ENCODE measurements at places on chromosomes 11 and 22.

DNA sequence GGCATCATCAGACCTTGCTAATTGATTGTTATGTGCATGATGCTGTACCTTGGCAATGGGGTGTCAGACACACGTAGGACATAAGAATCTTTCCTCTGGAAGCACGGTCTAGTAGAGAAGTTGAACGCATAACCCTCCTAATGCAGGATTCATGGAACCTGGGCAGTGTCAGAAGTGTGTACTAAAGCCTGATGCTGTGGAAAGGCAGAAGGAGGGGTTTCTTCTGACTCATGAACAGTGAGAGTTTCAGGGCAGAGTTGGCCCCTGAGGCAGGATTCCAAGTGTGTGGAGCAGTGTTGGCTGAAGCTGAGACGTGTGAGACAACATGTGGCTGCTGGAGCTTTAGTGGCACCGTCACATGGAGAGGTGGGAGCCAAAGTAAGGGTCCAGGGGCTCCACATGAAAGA is 3.5 kb downstream of the PANX1 start:
- DNase-seq, result no peak

DNA sequence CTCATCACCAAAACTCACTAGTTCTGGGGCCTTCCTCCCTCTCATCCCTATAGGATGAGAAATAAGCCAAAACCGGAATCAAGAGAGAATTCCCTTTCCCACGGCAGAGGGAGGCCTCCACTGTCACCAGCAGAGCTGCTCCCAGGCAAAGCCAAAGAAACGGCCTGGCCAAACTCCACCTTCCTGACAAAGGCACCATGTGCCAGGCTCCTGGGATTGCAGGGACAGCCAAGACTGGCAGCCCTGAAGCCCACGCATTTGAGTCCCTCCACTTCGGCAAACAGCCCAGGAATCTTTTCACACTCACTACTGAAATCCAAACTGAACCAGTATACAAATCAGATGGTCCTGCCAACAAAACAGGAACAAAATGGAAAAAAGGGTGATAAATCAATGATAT is 6.1 kb downstream of the SMCO4 start:
- DNase-seq, result no peak

DNA sequence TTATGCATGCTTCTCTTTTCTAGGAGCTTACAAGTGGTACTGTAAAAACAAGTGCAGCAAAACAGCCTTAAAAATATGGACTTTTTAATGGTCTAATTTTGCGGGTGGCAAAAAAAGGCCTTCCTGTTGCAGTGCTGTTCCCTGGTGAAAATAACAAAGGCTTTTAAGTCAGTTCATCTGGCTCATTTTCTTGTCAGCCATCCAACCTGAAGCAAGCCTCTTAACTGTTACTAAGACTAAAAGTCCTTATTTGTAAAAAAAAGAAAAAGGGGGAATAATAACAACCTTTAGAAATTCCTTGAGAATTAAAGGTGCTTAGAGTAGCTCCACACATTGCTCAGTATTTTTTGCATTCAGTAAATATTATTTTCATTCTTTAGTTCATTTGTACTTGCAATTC is 200.5 kb upstream of the CHORDC1 start:
- DNase-seq, result no peak

- no peak for DNase-seq
Measured at GRCh38 chr11:11217289-11217928, 135.6 kb downstream of the CSNK2A3 start.

GRCh38 chr22:18119409-18120110 is 9.0 kb downstream of the TUBA8 start:
- peak; percentile 42 for DNase-seq

DNA sequence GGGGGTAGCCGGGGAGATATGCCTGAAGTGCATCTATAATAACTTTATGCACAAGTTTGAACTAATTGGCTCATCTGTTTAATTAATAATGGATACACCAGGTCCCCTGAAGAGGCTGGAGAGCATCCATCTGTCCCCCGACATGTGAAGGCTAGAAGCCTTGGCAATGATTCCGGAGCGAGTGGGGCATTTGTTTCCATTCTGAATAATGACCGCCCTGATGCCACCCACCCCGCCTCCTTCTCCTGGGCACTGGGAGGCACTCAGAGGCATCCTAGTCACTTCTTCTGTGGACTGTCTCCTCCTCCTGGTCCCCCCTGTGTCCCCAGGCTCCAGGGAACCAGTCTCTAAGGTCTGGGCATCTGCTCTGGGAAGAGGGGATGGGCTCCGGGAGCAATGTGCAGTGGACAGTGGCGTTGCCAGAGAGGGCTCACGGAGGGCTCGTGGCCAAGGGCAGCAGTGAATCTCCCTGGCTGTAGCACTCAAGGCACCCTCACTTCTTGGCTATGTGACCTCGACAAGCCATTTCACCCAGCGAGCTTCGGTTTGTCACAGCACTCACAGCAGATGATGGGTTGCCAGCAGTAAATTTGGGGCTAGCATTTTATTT is 64.7 kb downstream of the TSPAN18 start:
- DNase-seq, result no peak

GRCh38 chr22:50530580-50530876 is 716 bp upstream of the TYMP start:
- DNase-seq, result no peak
